IMR-90 (cell line): ENCODE measurements at places on chromosomes 13 and 19. TPM values are rescaled to one million over a fixed set of nuclear protein-coding genes. Genes with fewer than 3 reads are reported as not detected.

Gene S1PR5
- polyA plus RNA-seq, result 0.55 and 0.59 TPM in 2 replicates

Gene PIN1
- polyA plus RNA-seq, result 105 and 126 TPM in 2 replicates

Gene SHD
- polyA plus RNA-seq, result not detected in 2 replicates

Gene PCDH9
- polyA plus RNA-seq, result 2.2 and 2.4 TPM in 2 replicates

Gene CEACAM8
- polyA plus RNA-seq, result not detected in 2 replicates

Gene NCR1
- polyA plus RNA-seq, result not detected in 2 replicates

Gene KIR2DL4
- not detected in 2 replicates for polyA plus RNA-seq

Gene NCAN
- not detected in 2 replicates for polyA plus RNA-seq

Gene DPF1
- 5.5 and 6.3 TPM in 2 replicates for polyA plus RNA-seq

Gene ACER1
- polyA plus RNA-seq, result 0.11 TPM in 1 of 2 replicates, not detected in the other

- no peak for DNase-seq
These were observed 80.0 kb upstream of the GPR183 start for GRCh38 chr13:99386911-99387788.

DNA sequence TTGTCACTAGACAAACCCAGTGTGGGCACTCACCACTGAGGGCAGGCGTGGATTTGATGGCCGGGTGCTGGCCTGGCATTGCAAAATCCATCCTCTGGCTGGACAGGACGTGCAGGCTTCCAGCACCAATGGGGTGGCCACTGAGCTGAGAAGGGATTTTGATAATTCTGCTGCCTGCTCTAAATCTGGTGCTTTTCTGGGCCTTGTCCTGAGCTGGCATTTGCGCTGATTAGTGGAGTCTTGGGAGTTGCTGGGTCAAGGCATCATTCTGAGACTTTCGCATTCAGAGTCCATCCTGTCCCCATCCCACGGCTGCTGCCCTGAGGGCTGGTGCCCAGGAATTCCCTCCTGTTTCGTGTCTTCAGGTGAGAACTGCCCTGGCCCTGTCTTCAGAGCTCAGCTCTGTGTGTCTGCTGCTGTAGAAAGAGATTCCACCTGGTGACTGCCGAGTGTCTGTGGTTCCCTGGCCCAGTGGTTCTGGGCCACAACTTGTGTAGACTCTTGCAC is 65.9 kb upstream of the MCF2L start:
- DNase-seq, result no peak

DNA sequence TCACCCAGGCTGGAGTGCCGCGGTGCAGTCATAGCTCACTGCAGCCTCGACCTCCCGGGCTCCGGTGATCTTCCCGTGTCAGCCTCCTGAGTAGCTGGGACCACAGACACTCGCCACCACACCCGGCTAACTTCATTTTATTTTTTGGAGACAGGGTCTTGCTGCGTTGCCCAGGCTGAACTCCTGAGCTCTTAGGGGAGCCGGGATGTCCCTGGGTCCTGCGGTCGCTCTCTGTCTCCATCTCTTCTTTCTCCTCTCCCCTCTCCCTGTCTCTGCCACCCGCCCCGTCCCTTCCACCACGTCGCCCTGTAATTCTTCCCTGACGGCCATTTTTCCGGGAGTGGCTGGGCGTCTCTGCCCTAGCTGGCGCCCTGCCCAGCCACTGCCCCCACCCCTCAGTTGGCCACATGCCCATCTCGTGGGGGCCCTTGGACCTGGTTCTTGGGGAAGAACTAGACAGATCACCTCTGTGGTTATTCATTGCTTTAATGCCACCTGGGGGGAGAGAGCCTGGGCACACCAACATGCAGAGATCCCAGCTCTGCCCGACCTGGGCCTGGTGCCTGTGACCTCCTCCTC is 18.9 kb downstream of the ARID3A start:
- DNase-seq, result no peak

GRCh38 chr13:111909971-111910671 is 156.8 kb upstream of the SOX1 start:
- no peak for DNase-seq

DNA sequence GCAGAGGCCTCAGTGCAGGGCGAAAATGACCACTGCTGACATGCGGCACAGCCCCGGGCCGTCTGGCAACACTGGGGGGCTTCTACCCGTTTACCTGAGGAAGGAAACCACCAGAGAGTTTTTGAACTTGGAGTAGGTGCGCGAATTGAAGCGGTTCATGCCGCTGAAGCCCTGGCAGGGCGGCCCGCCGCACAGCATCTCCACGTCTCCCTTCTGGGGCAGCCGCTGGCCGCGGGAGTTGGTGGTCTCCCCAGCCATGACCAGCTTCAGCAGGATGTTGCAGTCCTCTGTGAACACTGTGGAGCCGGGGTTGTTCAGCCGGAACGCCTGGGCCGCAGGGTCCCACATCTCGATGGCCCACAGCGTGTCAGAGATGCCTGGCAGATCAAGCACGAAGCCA is 20.3 kb upstream of the EIF3G start:
- DNase-seq, result no peak

GRCh38 chr13:76527041-76527440 is 359.2 kb downstream of the KCTD12 start:
- DNase-seq, result peak; percentile 0

- DNase-seq, result no peak
These were observed 795.9 kb upstream of the PCDH9 start for GRCh38 chr13:68026077-68026476.

DNA sequence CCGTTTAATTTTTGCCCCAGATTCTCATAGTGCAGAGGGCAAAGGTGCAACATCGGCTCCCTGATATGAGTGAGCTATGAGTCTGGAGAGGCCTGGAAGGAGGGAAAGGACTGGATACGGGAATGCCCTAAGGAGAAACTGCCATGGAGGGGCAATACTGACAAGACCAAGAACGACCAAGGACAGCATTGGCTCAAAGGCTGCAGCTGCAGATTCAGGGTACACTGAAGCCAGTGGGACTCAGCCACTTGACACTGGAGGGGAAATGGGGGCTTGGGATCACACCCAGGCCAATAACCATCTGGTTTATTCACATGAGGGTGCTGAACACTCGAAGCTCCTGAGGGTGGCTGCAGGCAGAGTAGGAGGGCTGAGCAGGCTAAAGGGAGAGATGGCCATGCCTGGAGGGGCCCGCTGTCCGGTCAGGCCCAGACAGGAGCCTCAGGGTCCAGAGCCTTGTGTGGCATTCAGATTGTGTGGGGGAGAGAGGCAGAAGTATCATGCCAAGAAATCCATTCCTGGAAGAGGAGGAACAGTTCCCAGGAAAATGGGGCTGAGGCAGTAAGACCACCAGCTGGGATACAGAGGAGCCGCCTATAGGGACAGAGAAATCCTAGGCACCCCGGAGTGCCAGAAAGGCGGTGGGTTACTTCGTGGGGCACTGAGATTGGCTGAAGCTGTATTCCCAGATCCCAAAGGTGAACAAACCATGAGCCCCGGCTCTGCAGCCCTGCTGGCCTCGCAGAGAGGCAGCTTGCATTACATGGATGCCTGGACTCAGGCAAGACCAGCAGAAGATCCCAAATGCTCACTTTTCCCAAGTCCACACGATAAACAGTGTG is 20.7 kb downstream of the COL4A1 start:
- no peak for DNase-seq

GRCh38 chr19:6230991-6231448 is 48.8 kb downstream of the MLLT1 start:
- DNase-seq, result no peak

DNA sequence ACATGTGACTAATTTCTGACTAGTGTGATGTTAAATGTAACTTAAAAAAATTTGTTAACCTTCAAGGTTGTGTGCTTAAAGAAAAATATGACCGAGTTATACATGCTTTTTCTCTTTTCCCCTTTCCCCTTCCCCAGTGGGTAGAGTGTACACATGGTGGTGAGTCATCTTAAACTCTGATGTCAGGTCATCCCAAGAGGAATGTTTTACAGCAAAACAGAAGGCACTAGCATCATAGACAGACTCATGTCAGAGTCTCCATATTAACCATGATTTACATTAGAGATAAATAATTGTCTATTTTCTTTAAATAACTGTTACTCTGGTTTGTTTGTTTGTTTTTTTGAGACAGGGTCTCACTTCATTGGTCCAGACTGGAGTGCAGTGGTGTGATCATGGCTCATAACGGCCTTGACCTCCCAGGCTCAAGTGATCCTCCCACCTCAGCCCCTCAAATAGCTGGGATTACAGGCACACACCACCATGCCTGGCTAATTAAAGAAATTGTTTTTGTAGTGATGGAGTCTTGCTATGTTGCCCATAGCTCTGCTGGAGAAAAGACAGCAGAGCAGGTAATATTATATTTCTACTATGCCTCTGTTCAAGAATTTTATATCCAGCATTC is 160.4 kb upstream of the PCDH9 start:
- peak; percentile 76 for DNase-seq

DNA sequence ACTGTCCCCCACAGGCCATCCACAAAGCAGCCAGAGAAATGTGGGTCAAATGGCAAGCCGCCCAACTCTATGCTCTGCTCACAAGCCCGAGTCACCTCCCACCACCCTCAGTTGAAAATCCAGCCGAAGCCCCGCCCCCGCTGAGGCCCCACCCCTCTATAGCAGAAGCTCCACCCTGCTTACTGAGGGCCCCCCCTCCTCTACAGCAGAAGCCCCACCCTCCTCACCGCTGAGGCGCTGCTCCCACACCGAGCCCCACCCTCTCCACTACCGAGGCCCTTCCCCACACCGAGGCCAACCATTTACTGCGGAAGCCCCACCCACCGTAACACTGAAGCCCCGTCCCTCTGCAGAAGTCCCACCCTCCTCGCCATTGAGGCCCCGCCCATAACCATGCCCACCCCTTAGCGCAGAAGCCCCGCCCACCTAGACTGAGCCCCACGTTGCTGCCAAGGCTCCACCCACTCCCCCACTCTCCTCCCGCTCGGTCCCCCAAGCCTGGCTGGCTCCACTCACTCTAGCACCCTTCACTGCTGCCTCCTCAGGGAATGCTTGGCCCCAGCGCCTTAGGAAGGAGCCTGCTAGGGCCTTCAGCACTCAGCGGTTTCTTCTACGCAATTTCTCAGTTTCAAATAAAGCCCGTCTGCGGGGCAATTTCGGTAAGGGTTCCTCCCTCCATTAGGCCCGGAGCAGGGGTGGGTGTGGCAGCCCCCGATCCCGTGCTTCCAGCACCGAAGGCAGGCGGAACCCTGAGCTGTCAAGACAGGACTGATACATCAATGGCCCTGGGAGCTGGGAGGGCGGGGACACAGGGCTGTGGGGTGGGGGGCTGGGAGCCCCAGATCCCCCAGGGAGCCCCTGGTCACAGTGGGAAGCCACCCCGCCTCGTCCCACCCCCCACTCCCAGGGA is 9.0 kb upstream of the MYDGF start:
- no peak for DNase-seq

DNA sequence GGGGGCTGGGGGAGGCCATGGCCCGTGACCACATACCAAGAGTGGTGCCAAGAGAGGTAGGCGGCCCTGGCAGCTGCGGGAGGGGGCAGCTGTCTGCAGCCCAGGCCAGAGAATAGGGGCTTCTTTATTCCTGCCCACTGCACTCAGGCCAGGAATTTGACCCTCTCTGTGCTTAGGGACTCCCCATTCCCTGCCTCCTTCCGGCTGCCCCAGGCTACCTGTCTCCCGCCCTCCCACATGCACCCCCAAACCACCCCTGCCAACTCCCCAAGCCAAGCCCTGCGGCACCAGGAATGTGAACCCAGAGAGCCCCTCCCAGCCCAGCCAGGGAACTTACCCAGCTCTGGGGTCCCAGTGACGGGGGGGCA is 687 bp downstream of the PLEKHA4 start:
- DNase-seq, result no peak

DNA sequence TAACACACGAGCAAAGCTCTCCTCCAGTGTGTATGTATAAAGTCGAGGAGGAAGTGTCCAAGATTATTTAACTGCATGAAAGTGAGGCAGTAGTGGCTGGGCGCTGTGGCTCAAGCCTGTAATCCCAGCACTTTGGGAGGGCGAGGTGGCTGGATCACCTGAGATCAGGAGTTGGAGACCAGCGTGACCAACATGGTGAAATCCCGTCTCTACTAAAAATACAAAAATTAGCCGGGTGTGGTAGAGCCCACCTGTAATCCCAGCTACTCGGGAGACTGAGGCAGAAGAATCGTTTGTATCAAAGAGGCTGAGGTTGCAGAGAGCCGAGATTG is 1.2 kb upstream of the ZNF20 start:
- DNase-seq, result no peak

- DNase-seq, result no peak
These were observed 12.9 kb upstream of the RNF113B start for GRCh38 chr13:98189841-98190505.
